ENCODE measurements at places on chromosomes 5 and 9. TPM values are rescaled to one million over a fixed set of nuclear protein-coding genes. Genes with fewer than 3 reads are reported as not detected.

GRCh38 chr9:27829621-27830020 is 256.3 kb upstream of the C9orf72 start:
- no peak for DNase-seq

GRCh38 chr9:92679413-92680165 is 9.7 kb upstream of the IPPK start:
- no peak for DNase-seq

GRCh38 chr5:168132241-168132641 is 159.2 kb upstream of the WWC1 start:
- no peak for DNase-seq

Gene FAM13B
- 56.2 TPM for polyA plus RNA-seq

- no peak for DNase-seq
These were observed 12.3 kb downstream of the SARDH start for GRCh38 chr9:133725886-133726285.

- no peak for DNase-seq
These were observed 377.7 kb downstream of the PIK3R1 start for GRCh38 chr5:68593211-68593671.

DNA sequence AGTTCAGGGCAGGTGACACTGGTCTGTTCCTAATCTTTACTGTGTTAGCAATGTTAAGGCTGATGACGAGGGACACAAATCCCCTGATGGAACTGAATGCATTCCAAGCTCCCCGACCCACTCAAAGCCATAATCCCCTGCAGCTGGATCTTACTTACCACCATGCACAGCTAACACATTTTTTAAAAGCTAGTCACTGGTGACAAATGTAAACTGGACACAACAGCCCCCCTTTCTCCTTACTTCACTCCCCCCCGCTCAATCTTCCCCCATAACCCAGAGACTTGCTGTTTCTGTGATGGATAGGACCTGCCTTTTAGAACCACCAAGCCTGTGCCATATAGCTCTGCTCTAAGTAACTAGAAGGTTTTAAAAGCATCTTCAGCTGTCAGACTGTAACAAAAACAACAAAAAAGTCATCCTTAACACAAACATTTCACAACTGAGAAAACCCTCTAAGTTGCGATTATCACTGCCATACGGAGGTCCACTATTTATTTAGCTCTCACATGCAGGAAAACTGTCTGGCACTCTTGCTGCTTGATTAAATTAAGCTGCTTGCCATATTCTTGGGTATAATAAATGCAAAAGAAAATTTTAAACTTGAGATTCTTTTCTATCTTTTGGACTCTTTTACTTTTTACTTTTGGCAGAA is 44.4 kb downstream of the BNC2 start:
- DNase-seq, result no peak

- DNase-seq, result no peak
These were observed 395.7 kb upstream of the SEMA6A start for GRCh38 chr5:116970318-116970717.

DNA sequence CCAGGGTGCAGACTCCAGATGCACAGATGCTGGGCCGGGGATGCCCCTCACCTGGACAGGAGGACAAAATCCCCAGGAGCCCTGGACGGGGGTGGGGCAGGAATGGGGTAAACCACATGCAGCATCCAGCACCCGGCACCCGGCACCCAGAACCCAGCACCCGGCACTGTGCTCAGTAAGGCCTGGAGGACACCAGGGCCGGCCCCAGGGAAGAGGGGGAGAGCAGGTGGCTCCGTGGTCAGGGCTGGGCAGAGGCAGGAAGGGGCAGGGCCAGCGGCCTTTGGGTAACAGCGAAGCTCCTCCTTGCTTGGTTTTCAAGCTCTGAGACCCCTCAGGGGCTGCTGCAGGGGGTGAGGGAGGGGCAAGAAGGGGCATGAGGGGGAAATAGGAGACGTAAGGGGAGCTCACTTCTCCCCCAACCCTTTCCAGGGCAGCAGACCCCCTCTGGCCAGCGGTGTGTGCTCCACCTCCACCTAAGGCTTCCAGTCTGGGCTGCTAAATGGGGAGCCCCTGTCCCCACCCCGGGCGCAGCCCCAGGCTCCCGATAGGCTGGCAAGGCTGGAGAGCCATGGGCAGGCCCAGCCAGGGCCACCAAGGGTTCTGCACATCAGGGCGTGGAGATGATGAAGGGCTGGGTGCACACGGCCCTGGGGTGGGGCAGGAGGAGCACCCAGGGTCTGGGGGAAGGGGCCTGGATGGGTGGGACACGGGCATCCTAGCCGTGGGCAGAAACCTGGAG is 17.8 kb upstream of the SLC6A19 start:
- DNase-seq, result no peak

Gene NDUFS6
- polyA plus RNA-seq, result 54.6 TPM

DNA sequence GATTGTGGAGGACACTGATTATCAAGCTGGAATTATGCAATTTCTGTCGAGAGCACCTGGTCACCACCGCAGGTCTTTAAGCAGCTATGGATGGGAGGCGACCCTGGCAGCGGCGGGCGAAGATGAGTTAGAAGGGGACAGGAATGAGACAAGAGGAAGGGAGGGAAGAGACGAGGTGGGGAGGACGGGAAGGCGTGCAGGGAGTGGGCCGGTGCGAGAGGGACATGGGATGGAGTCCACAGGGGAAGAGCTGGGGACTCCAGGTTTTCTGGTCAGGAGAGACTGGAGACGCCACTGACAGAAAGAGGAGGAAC is 192.3 kb downstream of the MELK start:
- DNase-seq, result no peak

DNA sequence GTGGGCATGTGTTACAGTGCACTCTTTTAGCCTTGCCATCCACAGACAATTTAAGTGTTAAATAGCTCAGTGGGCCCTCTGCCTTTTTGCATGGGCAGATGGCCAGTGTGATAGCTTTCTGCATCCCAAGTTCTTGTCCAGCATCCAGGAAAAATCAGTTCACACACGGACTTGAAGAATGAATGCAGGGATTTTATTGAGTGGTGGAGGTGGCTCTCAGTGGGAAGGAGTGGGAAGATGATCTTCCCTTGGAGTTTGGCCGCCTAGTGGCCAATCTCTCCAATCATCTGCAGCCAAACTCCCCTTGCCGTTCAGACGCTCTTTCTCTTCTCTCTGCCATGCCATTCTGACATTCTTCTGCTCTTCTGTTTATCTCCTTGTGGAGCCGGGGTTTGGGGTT is 322.4 kb upstream of the GRAMD2B start:
- no peak for DNase-seq

DNA sequence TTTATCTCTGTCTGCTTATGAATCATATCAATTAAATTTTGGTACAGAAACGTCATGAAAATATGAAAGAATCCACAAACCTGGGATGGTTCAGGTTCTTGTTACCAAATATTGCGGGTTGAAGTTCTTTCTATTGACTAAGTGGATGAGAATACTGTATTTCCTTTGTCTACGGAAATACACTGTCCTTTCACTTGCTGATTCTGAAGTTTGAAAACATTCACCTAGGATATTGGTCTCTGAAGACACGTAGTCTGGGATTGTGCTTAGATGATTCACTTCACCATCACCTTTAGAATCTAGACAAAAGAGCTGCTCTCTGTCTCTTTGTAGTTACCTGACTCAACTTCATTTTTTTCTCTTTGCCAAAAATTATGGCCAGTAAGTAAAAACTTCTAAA is 222.4 kb downstream of the FBN2 start:
- no peak for DNase-seq

DNA sequence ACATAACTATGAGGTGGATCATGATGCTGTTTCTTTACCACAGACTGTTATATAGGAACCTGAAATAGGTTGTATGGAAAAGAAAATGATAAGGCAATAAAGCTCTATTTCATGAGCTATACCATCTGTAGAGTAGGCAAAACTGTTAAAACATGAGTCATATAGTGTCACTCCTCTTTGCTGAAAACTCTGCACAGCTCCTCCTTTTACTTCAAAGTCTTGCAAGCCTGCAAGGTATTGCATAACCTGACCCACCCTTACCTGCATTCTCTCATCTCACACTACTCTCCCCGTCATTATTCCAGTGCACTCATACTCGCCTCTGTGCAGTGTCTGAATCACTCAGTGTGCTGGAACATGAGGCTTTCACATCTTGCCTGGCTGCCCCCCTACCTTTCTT is 790.1 kb downstream of the EFNA5 start:
- no peak for DNase-seq

Gene TPPP
- 2.9 TPM for polyA plus RNA-seq

Data from right renal cortex interstitium (tissue), 3 donors.